ENCODE measurements at places on chromosomes 4 and X.

GRCh38 chr4:70938086-70938485 is 35.9 kb downstream of the MOB1B start:
- DNase-seq: no peak

DNA sequence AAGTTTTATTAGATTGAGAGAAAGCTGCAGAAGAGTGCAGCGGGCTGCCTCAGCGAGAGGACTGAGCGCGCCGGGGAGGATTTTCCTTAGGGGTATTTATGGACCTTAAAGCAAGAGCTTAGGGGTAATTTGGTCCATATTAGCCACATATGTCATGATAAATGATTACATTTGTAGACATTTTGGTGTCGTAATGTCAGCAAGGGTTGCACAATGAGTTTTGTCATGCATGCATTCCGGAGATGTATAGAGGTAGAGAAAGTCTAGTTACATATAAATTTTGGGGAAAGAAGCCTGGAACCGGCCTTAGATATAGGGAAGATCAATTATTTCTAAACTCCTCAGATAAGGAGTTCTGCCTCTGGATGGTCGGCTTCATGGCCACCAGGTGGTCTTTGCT is 10.0 kb downstream of the MGST2 start:
- no peak for DNase-seq

- DNase-seq: no peak
Observed at GRCh38 chr4:38003102-38003501, 42.9 kb downstream of the PTTG2 start.

- no peak for DNase-seq
Observed at GRCh38 chr4:66059136-66059535, 388.8 kb upstream of the EPHA5 start.

- DNase-seq: peak; percentile 11
Observed at GRCh38 chr4:25843340-25844097, 19.3 kb downstream of the SEL1L3 start.

- peak; percentile 75 for DNase-seq
Observed at GRCh38 chr4:104451573-104451972, 43.1 kb downstream of the CXXC4 start.

DNA sequence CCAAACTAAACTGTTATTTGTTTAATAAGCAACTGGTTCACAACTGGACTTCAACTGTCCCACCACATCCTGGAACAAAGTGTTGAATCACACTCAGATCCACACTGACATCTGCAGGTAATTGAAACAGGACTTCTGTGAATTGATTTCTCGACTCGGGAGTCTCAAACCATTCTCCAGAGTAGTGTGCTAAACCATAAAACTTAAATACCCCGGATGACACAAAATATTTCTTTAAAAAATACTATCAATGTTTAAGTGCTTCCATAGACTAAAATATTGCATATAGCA is 95.4 kb upstream of the PLAC1 start:
- DNase-seq: no peak

DNA sequence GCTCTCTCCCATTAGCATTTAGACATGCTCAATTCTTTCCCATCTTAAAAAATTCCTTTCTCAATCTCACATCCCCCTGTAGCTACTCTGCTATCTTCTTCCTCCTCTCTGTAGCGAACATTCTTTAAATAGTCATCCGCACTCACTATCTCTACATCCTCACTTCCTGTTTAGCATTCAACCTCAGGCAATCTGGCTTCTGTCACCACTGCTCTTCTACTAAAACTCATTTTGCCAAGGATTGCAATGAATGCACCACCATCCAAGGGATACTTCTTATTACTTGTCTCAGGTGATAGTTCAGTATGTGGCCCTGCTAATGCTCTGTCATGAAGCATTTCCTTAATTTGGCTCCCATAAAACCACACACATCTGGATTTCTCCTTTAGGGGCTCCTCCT is 10.9 kb upstream of the TET2 start:
- DNase-seq: no peak

- no peak for DNase-seq
Observed at GRCh38 chrX:71482228-71482958, 50.5 kb upstream of the OGT start.

DNA sequence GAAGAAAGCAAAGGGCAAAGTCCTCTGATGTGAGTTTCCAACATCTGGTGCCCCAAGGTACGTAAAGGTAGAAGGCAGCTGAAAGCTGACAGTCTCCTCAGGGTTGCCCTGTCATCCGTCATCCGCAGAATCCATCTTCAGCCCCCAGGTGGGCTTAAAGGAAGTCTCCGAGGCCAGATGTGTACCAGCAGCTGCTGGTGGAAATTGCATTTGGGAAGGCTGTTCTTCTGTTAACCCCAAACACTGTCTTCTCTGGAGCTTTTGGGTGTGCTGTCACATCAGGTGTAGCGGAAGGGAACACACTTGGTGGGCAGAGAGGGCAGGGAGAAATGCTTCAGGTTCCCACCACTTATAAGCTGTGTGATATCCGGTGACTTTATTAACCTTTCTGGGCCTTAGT is 310.0 kb upstream of the GATB start:
- no peak for DNase-seq

DNA sequence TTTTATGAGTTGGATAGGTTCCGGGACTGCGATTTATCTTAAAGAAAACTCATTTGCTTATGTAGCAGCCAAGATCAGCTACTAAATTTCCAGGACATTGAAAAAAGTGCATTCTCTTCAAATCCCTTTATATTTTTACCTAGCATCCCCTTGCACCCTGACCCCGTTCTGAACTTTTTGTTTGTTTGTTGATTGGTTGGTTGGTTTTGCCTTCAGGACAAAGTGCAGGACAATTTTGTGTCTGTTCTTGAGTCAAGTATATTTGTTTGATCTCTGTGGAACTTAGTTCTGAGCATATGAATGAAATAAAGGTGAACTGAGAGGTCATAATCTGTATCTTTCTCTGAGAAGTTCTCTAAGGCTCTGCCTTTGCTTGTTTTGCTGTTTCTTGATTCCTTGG is 12.8 kb upstream of the TAPT1 start:
- no peak for DNase-seq

DNA sequence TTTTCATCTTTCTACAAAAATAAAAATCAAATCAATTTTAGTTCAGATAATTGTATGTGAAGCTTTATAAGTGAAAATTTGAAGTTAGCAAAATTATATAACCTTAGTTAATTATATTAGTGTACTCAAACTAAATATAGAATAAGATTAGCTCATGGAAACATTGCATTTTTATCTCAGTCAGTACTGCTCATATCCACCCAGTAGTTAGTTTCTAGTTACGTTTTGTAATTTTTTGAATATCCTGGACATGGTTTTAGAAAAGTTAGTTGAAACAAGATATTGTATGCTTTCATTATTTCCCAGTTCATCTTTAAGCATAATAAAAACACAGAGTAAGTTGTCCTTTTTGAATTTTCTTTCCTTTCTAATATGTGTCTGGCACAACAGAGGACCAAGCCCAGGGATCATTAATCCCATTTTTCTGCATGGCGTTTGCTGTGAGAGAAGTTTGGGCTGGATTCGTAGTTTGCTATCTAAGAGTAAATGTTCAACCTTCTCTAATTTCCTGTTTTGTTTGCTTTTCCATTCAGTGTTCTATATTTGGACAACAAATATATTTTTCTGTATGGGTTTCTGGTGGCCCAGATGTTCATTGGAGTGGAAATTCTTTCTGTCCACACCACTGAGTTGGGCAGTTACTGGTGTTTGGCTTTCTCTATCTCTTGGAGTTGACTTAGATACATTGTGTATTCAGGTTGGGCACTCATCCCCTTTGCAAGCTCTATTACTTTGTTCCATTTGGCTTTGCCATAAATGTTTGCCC is 12.1 kb downstream of the TBL1X start:
- no peak for DNase-seq

GRCh38 chr4:153520801-153521329 is 54.7 kb downstream of the TMEM131L start:
- no peak for DNase-seq

- peak; percentile 20 for DNase-seq
Observed at GRCh38 chr4:151887031-151887815, 126.4 kb upstream of the GATB start.

- no peak for DNase-seq
Observed at GRCh38 chr4:172631832-172632231, 536.8 kb upstream of the GALNT7 start.

DNA sequence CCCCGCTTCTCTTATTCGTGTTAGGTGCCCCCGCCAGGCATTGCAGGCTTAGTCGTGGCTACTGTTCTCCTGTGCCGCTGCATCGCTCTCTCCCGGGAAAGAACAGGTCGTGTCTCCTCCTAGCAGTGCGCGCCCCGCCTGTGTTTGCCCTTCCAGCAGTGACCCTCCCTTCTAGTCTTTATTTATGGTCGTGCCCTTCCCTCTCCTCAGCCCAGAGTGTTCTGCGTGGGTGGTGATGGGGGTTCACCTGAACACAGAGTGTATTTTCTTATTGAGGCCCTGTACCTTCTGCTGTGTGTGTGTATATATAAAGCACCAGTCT is 15.2 kb downstream of the USP11 start:
- no peak for DNase-seq

DNA sequence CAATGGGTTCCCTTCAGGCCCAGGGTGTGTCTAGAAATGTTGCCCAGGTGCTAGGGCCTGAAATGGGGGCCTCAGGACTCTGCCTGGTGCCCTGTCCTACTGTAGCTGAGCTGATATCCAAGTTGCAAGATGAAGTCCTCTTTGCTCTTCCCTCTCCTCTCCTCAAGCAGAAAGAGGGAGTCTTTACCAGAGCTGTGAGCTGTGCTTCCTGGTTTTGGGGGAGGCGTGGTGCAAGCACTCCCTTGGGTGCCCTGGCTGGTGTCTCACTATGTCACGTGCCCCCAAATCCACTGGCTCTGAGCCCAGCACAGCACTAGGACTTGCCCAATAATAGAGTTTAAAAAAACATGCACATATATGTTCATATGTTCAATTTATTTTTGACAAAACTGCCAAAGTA is 29.3 kb upstream of the CT47A1 start:
- no peak for DNase-seq

DNA sequence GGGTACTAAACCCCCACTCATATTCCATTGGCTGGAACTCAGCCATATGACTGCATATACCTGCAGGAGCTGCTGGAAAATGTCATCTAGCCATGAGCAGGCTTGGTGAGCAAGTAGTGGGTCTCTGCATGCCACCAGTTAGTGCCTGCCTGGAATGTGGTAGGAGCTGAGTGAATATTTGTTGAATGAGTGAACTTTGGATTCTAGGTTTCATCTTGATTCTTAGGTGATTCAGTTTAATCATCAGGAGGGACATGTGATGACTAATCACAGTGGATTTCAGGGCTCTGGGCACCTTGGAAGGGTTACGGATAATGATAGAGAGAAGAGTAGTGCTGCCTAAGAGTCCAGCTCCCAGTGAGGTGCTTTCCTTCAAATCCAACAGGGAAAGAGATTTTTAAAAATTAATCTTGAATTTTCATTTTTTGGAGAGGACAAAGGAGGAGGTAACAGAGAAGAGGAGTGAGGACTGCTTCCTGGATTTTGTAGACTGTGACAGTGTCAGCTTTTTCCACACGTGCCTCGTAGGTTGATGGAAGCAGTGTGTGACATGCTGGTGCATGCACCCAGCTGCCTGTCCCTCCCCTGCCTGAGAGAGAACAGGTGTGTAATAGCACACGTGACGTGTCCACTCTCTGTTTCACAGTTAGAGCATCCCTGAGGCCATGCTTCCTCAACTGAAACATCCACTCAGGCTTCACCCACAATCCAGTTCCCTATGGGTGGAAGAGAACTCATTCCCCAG is 30.4 kb downstream of the NHS start:
- DNase-seq: no peak

GRCh38 chr4:101784957-101785356 is 5.6 kb upstream of the BANK1 start:
- DNase-seq: no peak

DNA sequence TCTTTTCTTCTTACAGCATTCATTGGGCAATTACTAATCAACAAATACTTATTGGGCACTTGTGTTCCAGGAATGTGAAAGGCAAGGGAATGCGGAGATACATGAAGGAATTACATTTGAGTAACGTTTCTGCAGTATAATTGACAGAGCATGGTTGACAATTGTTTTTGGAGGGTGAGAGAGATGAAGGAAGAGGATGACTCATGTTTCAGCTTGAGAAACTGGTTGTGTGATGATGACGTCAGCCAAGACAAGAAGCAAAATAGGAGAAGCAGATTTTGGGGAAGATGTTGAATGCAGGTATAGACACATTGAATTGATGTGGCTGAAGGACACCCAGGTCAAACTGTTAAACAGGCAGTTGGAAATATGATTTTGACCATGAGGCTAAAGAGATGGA is 8.0 kb upstream of the CPEB2 start:
- no peak for DNase-seq

GRCh38 chrX:44908153-44908552 is 35.2 kb downstream of the KDM6A start:
- no peak for DNase-seq

DNA sequence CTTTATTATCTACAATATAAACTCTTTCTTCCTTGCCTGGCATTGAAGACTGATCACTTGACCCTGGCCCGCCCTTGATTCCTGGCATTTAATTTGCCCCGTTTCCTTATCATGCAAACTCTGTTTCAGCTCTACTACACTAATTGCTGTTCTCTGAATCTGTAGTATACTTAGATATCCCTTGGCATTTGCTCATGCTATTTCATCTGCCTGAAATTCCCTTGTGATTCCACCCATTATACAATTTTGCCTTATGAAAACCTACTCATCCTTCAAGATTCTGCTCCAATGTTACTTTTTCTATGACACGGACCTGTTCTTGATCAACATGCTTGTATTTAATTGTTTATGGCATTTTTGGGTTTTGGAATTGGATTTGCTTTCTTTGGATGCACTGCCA is 459.9 kb upstream of the AMOT start:
- DNase-seq: no peak

DNA sequence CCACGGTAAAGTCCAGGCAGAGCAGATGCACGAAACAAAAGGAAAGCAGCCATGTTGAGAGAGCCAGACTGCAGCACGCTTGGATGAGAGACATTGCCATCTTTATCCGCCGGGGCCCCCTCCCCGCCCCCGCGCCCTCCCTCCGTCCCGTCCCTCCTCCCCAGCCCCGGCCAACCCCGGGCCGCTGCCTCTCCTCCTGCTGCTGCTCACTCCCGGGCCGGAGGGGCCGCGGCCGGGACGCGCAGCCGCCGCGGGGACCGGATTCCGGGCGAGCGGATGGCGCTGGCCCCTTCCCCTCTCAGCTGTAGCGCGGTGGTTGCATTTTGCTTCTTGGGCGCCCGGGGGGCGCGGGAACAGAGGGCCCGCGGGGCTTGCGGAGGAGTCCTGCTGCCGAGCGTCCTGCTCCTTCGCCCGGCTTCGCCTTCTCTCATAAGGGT is 542 bp downstream of the RNF150 start:
- no peak for DNase-seq

DNA sequence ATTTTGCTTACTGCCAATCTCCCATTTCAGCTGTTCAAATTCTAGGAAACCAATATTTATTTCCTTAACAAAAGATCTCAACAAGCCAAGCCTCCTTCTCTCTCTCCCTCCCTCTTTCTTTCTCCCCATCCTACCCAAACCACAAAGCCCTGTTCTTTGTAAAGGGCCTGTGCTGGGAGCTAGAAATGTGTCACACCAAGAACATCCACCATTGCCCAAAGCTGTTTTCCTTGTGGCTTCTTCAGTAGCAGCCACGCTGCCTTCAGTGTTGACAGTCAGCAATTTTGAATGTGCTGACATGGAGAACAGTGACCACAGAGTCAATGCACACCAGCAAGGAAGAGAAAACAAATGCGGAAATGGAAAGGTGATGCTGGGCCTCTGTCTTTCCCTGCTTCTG is 203.0 kb downstream of the MAML3 start:
- DNase-seq: no peak

- DNase-seq: no peak
Observed at GRCh38 chrX:110401135-110401534, 42.5 kb downstream of the RTL9 start.

Data from globus pallidus (tissue), 1 donor.